ENCODE measurements at places on chromosomes 6 and 20.

DNA sequence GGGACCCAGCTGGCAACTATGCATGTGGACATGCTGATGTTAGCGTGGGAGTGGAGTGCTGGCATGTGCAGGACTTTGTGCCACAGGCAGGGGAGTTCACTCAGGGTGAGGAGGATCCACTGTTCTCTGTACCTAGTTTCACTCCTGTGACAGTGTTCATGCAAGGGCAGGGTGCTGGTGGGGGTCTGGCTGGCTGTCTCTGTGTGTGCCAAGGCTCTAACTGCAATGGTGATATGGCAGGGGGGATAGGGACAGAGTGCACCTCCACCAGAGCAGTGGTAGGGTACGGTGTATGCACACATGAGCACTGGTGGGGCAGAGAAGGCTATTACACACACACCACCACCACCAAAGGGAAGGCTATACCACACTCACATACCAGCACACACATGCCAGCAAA is 210.2 kb upstream of the DEFB112 start:
- no peak for DNase-seq

GRCh38 chr6:33609528-33609927 is 11.6 kb upstream of the ITPR3 start:
- no peak for DNase-seq

DNA sequence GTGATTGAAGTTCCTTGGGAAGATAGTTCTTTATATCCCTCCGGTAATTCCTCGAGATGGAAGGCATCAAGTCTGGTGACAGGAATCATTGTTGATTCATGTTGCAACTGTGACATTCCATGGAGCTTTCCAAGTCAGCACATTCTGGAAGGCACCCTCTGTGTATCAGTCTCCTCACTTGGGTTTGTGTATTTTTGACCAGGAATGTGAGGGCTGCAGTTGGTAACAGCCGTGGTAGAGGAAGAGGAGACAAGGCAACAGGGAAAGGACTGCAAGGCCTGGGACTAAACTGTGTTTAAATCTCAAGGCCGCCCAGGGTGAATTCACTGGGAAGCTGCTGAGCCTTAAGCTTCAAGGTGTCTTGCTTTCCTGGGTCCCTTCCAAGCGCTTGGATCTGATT is 99.0 kb downstream of the CLIC5 start:
- DNase-seq, result no peak

- no peak for DNase-seq
These were observed 51.1 kb upstream of the TMEM170B start for GRCh38 chr6:11486486-11486885.

- no peak for DNase-seq
These were observed 6.5 kb downstream of the SIRPA start for GRCh38 chr20:1901704-1902103.

Data from MM.1S (cell line).